ENCODE measurements at places on chromosomes 6 and 20. TPM values are rescaled to one million over a fixed set of nuclear protein-coding genes. Genes with fewer than 3 reads are reported as not detected.

- no peak for DNase-seq
- no peaks in the 10 kb centered on the region for H3K27me3 ChIP-seq
- H3K4me1 ChIP-seq: no peaks in the 10 kb centered on the region
- H3K36me3 ChIP-seq: peaks cover 61% of the 10 kb centered on the region
- H3K27ac ChIP-seq: no peak overlapping the region
Measured at GRCh38 chr6:78947529-78947928, 80.2 kb downstream of the IRAK1BP1 start.

GRCh38 chr6:105867821-105868220, 218.3 kb upstream of the PRDM1 start:
- no peak overlapping the region for H3K27ac ChIP-seq
- peaks cover 43% of the 10 kb centered on the region for H3K27me3 ChIP-seq
- no peak for DNase-seq
- H3K4me1 ChIP-seq: peaks cover 3% of the 10 kb centered on the region
- H3K4me3 ChIP-seq: no peak overlapping the region

GRCh38 chr20:3658019-3658715, 5.0 kb downstream of the GFRA4 start:
- peaks cover 18% of the 10 kb centered on the region for H3K4me1 ChIP-seq
- H3K27me3 ChIP-seq: peaks cover 49% of the 10 kb centered on the region
- no peaks in the 10 kb centered on the region for H3K36me3 ChIP-seq

- no peaks in the 10 kb centered on the region for H3K4me1 ChIP-seq
- DNase-seq: no peak
- H3K36me3 ChIP-seq: no peaks in the 10 kb centered on the region
- no peaks in the 10 kb centered on the region for H3K27me3 ChIP-seq
- H3K27ac ChIP-seq: no peak overlapping the region
- H3K4me3 ChIP-seq: no peak overlapping the region
Measured at GRCh38 chr6:134896910-134897309, 53.0 kb downstream of the ALDH8A1 start.

DNA sequence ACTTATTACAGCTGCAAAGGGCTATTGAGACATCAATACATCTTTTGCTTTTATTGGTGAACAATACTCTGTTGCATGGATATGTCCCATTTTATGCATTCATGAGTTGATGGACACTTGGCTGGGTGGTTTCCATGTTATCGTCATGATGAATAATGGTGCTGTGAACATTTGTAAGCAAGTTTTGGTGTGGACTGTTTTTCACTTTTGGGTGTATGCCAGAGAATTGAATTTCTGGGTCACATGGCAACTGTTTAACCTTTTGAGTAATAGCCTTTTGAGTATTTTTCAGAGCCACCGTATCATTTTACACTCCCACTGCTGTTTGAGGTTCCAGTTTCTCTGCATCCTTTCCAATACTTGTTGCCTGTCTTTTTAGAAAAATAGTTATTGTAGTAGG, 107.0 kb downstream of the JARID2 start:
- no peaks in the 10 kb centered on the region for H3K27me3 ChIP-seq
- peaks cover 38% of the 10 kb centered on the region for H3K4me1 ChIP-seq
- peaks cover 22% of the 10 kb centered on the region for H3K36me3 ChIP-seq
- no peak for DNase-seq
- H3K27ac ChIP-seq: no peak overlapping the region

DNA sequence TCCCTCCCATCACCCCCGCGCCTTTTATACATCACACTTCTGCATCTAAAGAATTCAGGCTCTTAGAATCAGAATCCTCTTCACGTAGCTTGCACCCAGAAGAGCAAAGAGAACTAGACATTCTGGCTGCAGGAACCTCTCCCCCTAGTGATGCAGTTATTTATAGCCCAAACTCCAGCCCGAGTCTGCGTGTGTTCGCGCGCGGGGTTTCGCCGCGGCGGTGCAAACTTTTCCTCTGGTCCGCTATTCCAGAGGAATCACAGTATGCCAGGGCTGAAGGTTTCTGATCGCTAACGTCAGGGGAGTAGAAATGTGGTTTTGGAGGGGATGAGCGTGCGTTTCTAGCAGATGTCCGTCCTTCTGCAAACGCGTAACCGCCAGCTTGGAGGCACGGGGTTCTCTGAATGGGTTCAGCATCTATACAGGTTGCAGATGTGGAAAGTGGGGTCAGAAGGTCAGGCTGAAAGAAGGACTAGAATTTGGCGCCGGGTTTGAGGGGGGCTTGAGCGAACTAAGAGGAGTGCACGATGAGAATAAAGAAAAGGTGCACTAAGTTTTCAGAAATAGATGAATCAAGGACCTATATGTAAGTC, 1.8 kb downstream of the EPHA7 start:
- H3K27ac ChIP-seq: no peak overlapping the region
- H3K4me3 ChIP-seq: peak overlapping the region; percentile 49
- H3K4me1 ChIP-seq: peaks cover 17% of the 10 kb centered on the region
- no peaks in the 10 kb centered on the region for H3K36me3 ChIP-seq

GRCh38 chr6:164108869-164109769, 694.6 kb downstream of the QKI start:
- H3K27ac ChIP-seq: no peak overlapping the region
- no peak for DNase-seq
- no peak overlapping the region for H3K4me3 ChIP-seq
- H3K27me3 ChIP-seq: peaks cover 4% of the 10 kb centered on the region
- H3K4me1 ChIP-seq: no peaks in the 10 kb centered on the region

DNA sequence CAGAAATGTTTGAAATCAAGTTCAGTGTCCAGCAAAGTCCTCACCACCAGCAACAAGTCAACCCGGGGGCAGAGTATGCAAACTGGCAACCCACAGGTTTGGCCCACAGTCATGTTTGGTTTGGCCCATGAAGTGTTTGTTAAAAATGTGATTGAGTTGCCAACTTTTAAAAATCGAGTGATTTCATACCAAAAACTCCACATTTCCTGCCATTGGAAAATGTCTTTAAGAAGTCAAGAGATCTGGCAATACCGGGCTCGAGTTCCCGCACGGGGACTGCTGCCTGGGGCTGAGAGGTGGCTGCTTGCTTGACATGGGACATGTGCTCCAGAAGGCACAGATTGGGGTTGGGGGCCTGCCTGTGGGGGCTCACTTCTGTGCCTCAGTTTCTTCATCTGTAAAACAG, 36.1 kb downstream of the PREX1 start:
- no peak overlapping the region for H3K27ac ChIP-seq
- H3K36me3 ChIP-seq: peaks cover 6% of the 10 kb centered on the region
- no peaks in the 10 kb centered on the region for H3K27me3 ChIP-seq
- peaks cover 55% of the 10 kb centered on the region for H3K4me1 ChIP-seq
- no peak overlapping the region for H3K4me3 ChIP-seq
- no peak for DNase-seq

- DNase-seq: no peak
- H3K4me3 ChIP-seq: peak overlapping the region; percentile 39
- H3K27ac ChIP-seq: peak overlapping the region; percentile 87
- peaks cover 72% of the 10 kb centered on the region for H3K36me3 ChIP-seq
- H3K4me1 ChIP-seq: peaks cover 64% of the 10 kb centered on the region
- no peaks in the 10 kb centered on the region for H3K27me3 ChIP-seq
Measured at GRCh38 chr6:149147938-149148718, 169.4 kb upstream of the TAB2 start.

DNA sequence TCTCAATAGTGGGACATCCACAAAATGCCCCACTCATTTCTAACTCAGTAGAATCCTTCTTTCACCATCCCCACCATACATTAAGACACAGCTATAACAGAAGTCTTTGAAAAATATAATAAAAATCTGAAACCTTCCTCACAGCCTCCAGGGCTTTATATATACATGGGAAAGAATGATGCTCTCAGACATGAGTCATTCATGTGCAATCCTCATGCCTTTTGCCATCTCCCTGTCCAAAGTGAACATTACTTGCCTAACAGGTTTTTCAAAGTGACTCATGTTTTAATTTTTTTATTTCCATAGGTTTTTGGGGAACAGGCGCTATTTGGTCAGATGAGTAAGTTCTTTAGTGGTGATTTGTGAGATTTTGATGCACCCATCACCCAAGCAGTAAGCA, 162.7 kb downstream of the RALGAPA2 start:
- H3K27ac ChIP-seq: no peak overlapping the region
- peaks cover 10% of the 10 kb centered on the region for H3K36me3 ChIP-seq
- no peak overlapping the region for H3K4me3 ChIP-seq
- DNase-seq: no peak
- H3K4me1 ChIP-seq: peaks cover 8% of the 10 kb centered on the region

- peak overlapping the region; percentile 87 for H3K4me3 ChIP-seq
- DNase-seq: peak; percentile 72
- peaks cover 52% of the 10 kb centered on the region for H3K4me1 ChIP-seq
- peak overlapping the region; percentile 96 for H3K27ac ChIP-seq
Measured at GRCh38 chr6:107657755-107658461, 166.2 kb downstream of the SCML4 start.

- H3K36me3 ChIP-seq: no peaks in the 10 kb centered on the region
- H3K4me1 ChIP-seq: no peaks in the 10 kb centered on the region
- H3K27me3 ChIP-seq: peaks cover 2% of the 10 kb centered on the region
- no peak overlapping the region for H3K4me3 ChIP-seq
- H3K27ac ChIP-seq: no peak overlapping the region
Measured at GRCh38 chr20:47741669-47742608, 43.3 kb downstream of the SULF2 start.

- peaks cover 4% of the 10 kb centered on the region for H3K4me1 ChIP-seq
- H3K4me3 ChIP-seq: no peak overlapping the region
- no peaks in the 10 kb centered on the region for H3K27me3 ChIP-seq
- no peaks in the 10 kb centered on the region for H3K36me3 ChIP-seq
Measured at GRCh38 chr6:161244725-161245124, 29.1 kb downstream of the AGPAT4 start.

DNA sequence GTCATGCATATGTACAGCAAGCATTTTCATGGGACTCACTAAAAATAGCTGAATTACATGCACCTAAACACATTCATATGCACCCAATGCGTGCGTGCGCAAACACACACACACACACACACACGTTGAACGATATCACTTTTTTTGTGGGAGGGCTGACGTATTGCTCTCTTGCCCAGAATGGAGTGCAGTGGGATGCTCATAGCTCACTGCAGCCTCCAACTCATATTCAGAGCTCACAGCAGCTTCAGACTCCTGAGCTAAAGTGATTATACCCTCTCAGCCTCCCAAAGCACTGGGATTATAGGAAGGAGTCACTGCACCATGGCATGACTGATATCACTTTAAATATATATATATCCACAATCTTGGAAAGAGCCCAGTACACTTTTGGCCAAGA, 620.4 kb upstream of the MANEA start:
- no peak overlapping the region for H3K27ac ChIP-seq
- H3K4me3 ChIP-seq: no peak overlapping the region
- H3K27me3 ChIP-seq: no peaks in the 10 kb centered on the region

GRCh38 chr6:120671519-120671918, 662.8 kb downstream of the TBC1D32 start:
- H3K27ac ChIP-seq: no peak overlapping the region
- H3K4me1 ChIP-seq: no peaks in the 10 kb centered on the region
- H3K27me3 ChIP-seq: no peaks in the 10 kb centered on the region
- H3K4me3 ChIP-seq: no peak overlapping the region

DNA sequence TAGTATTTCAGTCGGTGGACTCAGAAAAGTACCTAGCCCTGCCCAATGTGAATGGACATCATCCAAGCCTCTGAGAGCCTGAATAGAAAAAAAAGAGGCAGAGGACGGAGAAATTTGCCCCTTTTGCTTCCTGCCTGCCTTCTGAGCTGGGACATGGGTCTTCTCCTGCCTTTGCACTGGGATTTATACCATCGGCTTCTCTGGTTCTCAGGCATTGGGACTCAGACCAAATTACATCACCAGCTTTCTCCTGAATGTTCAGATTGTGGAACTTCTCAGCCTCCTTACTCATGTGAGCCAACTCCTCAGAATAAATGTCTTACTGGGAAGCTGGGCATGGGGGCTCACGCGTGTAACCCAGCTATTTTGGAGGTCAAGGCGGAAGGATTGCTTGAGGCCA, 19.8 kb downstream of the KCNB1 start:
- H3K4me3 ChIP-seq: no peak overlapping the region
- no peaks in the 10 kb centered on the region for H3K36me3 ChIP-seq
- H3K27ac ChIP-seq: no peak overlapping the region
- H3K27me3 ChIP-seq: peaks cover 26% of the 10 kb centered on the region

DNA sequence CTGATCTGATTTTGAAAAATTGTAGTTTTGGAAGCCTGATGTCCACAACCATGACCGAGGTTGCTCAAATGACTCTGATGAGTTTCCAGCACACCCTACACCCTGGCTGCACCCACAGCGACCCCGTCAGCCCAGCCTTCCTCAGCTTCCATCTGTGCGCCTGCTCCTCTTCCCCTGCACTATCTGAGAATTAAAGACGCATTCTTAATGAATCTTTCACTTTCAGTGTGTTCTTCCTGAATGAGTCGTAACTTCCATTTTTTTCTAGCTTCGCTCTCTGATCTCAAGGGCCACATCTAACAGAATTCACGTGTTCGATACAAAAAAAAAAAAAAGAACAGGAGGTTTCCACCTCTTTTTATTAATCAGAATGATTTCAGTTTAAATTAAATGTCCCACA, 21.3 kb upstream of the RREB1 start:
- H3K4me3 ChIP-seq: peak overlapping the region; percentile 75
- H3K27ac ChIP-seq: peak overlapping the region; percentile 70
- H3K36me3 ChIP-seq: no peaks in the 10 kb centered on the region
- DNase-seq: peak; percentile 44
- H3K27me3 ChIP-seq: peaks cover 19% of the 10 kb centered on the region

- no peaks in the 10 kb centered on the region for H3K27me3 ChIP-seq
- DNase-seq: no peak
- H3K27ac ChIP-seq: no peak overlapping the region
- no peaks in the 10 kb centered on the region for H3K4me1 ChIP-seq
- H3K36me3 ChIP-seq: no peaks in the 10 kb centered on the region
- H3K4me3 ChIP-seq: no peak overlapping the region
Measured at GRCh38 chr20:12815778-12816408, 192.9 kb upstream of the SPTLC3 start.

GRCh38 chr6:28789553-28790083, 134.2 kb downstream of the TRIM27 start:
- DNase-seq: no peak
- peaks cover 6% of the 10 kb centered on the region for H3K36me3 ChIP-seq
- peak overlapping the region; percentile 66 for H3K4me3 ChIP-seq
- H3K4me1 ChIP-seq: peaks cover 20% of the 10 kb centered on the region

DNA sequence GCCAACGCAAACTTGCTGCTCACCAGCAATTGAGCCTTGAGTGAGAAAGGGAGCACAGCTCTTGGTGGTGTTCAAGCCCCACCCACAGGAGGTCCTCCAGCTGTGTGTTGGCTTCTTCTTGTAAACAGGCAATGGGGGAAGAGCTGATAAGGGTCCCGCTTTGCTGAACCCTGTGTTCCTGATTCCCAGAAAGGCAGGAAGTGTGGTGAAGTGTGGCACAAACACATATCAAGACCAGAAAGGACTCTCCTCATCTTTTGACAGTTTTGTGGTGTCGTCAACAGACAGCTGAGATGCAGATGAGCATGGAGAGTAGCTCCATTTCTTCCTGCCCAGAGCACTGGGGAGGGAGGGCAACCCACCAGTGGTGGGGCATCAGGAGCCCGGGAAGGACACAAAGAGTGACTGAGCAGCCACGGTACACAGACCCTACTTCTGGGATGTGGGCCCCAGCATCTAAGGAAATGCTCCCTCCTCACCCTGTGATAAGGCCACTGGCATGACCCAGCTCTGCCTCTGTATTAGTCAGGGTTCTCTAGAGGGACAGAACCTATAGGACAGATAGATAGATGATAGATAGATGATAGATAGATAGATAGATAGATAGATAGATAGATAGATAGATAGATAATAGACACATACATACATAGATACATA, 188.9 kb upstream of the TAB2 start:
- peaks cover 66% of the 10 kb centered on the region for H3K4me1 ChIP-seq
- H3K27me3 ChIP-seq: no peaks in the 10 kb centered on the region
- H3K27ac ChIP-seq: peak overlapping the region; percentile 90

GRCh38 chr20:17541596-17541995, 10.4 kb upstream of the BFSP1 start:
- DNase-seq: no peak
- no peaks in the 10 kb centered on the region for H3K36me3 ChIP-seq
- H3K4me3 ChIP-seq: no peak overlapping the region

The FGD2 gene
- 9.8 TPM for total RNA-seq

The PRSS35 gene
- total RNA-seq: 0.28 TPM

The GINS1 gene
- 23.7 TPM for total RNA-seq

The NOX3 gene
- total RNA-seq: not detected

The SLCO4A1 gene
- total RNA-seq: 61.9 TPM
